ENCODE measurements at places on chromosomes 5 and 9. TPM values are rescaled to one million over a fixed set of nuclear protein-coding genes. Genes with fewer than 3 reads are reported as not detected.
A peak's percentile ranks its signal among the peaks of the same experiment; 100 is the strongest.

SYK gene
- 0.44 TPM for total RNA-seq

CLIC3 gene
- total RNA-seq = 0.43 TPM

PCDHA3 gene
- total RNA-seq = not detected

NXNL2 gene
- not detected for total RNA-seq

NR2F1-AS1 gene
- total RNA-seq = 0.93 TPM

ZNF879 gene
- 2.8 TPM for total RNA-seq

CARD9 gene
- 1.2 TPM for total RNA-seq

CYSRT1 gene
- total RNA-seq = 1.0 TPM

MAMDC2 gene
- not detected for total RNA-seq

PAEP gene
- total RNA-seq = not detected

KIF27 gene
- 5.4 TPM for total RNA-seq

GRCh38 chr5:60207040-60207439 lies 313.5 kb upstream of the PDE4D start:
- no peak overlapping the region for H3K4me3 ChIP-seq
- DNase-seq = no peak
- H3K27ac ChIP-seq = no peak overlapping the region

GRCh38 chr9:121294151-121294743 lies 26.3 kb downstream of the GSN start:
- H3K27me3 ChIP-seq = peaks cover 13% of the 10 kb centered on the region
- no peak for DNase-seq
- H3K4me1 ChIP-seq = peaks cover 7% of the 10 kb centered on the region

DNA sequence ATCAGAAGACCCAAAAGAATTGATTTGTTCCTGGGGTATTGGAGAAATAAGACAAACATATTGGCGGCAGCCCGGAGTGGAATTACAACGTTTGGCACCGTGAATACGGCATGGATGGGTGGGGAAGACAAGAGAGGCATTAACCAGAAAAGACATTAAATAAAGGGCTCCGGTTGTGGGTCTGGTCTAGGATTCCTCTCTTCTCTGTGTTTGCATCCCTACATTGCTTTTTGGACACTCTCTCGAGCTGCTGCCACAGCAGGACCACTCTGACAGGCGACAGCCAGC lies 138.7 kb upstream of the PALM2AKAP2 start:
- no peak overlapping the region for H3K4me3 ChIP-seq
- H3K36me3 ChIP-seq = no peaks in the 10 kb centered on the region
- H3K4me1 ChIP-seq = peaks cover 3% of the 10 kb centered on the region
- H3K27ac ChIP-seq = no peak overlapping the region

GRCh38 chr5:60972231-60972630 lies 27.2 kb downstream of the NDUFAF2 start:
- H3K27me3 ChIP-seq = no peaks in the 10 kb centered on the region
- H3K4me3 ChIP-seq = no peak overlapping the region
- H3K4me1 ChIP-seq = peaks cover 30% of the 10 kb centered on the region
- peaks cover 57% of the 10 kb centered on the region for H3K36me3 ChIP-seq
- peak overlapping the region; percentile 53 for H3K27ac ChIP-seq

DNA sequence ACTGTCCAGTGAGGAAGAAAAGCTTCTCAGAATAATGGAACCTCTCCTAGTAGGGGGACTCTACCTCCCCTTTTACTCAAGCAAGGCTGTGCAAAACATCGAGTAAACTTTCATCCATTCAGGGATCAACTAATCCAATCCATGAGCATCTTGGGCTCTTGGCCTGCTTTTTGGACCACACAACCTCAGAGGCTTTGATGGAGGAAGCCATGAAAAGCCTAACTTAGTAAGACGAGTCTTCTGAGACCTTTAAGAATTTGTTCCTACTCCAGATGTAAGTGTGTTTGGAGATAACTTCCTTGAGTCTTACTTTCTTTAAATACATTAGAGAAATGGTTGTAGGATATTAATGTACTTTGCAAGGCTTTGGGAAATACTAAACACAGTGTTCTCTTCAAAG lies 49.1 kb downstream of the MARCHF3 start:
- H3K36me3 ChIP-seq = peaks cover 2% of the 10 kb centered on the region
- no peak overlapping the region for H3K4me3 ChIP-seq
- H3K27ac ChIP-seq = no peak overlapping the region
- peaks cover 20% of the 10 kb centered on the region for H3K4me1 ChIP-seq
- no peaks in the 10 kb centered on the region for H3K27me3 ChIP-seq

- H3K36me3 ChIP-seq = peaks cover 22% of the 10 kb centered on the region
- no peak for DNase-seq
- H3K4me3 ChIP-seq = no peak overlapping the region
- peaks cover 28% of the 10 kb centered on the region for H3K4me1 ChIP-seq
Measured at GRCh38 chr9:37149666-37150308, 29.4 kb downstream of the ZCCHC7 start.

DNA sequence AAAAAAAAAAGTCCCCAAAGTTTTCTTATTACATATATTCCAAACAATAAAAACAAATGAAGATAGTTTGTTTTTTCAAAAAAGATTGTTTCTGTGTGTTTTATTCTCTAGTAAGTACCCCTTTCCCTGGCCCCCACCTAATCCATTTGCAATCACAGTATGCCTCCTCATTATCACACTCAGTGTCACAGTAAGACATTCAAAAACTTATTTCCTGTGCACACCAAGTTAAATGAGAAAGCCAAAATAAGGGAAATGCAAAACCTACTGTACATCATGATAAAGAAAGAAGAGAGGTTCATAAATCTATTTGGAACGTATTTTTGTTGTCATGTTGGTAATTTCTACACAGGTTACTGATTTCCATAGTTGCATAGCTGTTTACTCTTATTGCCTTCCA lies 62.3 kb downstream of the ST8SIA4 start:
- H3K27ac ChIP-seq = peak overlapping the region; percentile 100
- peaks cover 15% of the 10 kb centered on the region for H3K36me3 ChIP-seq

GRCh38 chr9:75798505-75798904 lies 92.0 kb upstream of the PCSK5 start:
- no peaks in the 10 kb centered on the region for H3K36me3 ChIP-seq
- H3K27me3 ChIP-seq = peaks cover 12% of the 10 kb centered on the region
- H3K4me1 ChIP-seq = no peaks in the 10 kb centered on the region

DNA sequence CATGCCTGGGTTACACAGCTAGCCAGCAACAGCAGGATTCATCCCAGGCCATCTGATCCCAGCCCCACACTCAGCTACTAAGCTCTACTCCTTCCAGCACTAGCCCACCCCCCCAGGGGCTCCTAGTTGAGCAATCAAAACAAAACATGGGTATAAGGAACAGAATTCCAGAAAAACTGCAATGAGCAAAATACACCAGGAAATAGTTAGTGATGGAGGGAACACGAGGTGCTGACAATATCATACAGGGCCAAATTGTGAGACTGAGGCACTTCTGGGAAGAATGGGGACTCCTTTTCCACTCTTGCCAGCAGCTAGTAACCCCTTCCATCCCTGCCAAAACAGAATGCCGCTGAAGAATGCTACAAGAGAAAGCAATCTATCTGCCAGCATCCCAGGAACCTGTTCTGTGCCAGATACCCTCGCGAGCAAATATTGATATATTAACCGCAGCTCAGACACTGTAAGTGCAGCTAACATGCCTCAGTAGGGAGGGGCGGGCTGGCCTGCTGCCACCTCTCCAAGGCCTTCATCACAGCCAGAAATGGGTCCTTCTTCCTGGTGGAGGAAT lies 161.4 kb downstream of the SLIT3 start:
- H3K4me3 ChIP-seq = no peak overlapping the region
- no peaks in the 10 kb centered on the region for H3K36me3 ChIP-seq
- H3K27me3 ChIP-seq = no peaks in the 10 kb centered on the region
- H3K4me1 ChIP-seq = no peaks in the 10 kb centered on the region
- no peak for DNase-seq

DNA sequence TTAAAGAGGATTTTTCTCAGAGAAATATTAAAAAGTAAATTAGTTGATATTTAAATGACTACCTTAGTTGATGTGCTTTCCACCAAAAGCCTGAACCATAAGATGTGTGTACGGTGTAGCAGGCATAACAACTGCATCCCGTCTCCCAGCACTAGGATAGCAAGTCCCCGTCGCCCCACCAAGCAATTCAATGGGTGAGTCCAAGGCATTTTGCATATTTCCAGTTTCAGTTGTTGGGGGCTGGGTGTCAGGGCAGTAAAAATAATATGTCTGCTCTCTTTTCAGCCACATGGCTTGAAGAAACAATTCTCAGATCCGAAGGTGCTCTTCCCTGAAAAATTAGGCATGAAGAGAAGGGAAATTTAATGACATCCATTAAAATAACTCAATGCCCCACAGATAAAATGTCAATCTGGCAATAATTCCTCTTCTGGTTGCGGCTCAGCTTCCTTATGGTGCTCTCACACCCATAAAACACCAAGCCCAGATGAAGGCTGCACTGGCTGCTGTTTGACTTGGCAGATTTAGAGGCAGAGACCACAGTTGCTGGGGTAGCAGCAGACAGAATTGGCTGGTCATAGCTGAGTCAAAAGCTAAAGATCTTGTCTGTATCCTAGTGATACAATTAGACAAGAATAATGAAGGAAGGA lies 124.4 kb upstream of the ADCY2 start:
- H3K4me3 ChIP-seq = no peak overlapping the region
- peaks cover 7% of the 10 kb centered on the region for H3K27me3 ChIP-seq
- H3K27ac ChIP-seq = no peak overlapping the region
- H3K36me3 ChIP-seq = no peaks in the 10 kb centered on the region

GRCh38 chr9:111433082-111433481 lies 51.1 kb downstream of the ECPAS start:
- H3K27ac ChIP-seq = no peak overlapping the region
- no peak overlapping the region for H3K4me3 ChIP-seq
- no peaks in the 10 kb centered on the region for H3K4me1 ChIP-seq
- peaks cover 2% of the 10 kb centered on the region for H3K36me3 ChIP-seq
- DNase-seq = no peak

DNA sequence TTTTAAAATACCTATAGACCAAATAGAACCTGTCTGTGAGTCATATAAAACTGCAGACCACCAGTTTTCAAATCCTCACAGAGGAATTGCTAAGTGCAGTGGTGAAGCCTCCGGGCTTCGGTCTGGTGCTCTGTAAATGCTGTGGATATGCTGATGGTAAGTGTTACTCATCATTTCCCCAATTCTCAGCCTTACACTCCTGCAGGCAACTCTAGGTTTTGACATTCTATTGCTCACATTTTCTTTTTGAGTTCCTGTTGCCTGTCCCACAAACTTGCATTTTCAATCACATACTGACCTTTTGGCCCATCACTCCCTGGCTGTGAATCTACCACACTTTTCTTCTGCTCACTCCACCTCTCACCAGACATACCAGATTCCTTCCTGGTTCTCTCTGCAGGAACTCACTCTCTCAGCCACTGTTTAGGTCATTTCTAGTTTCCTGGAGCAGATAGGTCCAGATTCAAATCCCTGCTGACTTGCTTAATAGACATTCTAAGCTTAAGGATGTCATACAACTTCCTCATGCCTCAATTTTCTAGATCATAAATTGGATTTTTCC lies 192.9 kb downstream of the RAB3C start:
- no peaks in the 10 kb centered on the region for H3K36me3 ChIP-seq
- peak overlapping the region; percentile 0 for H3K4me3 ChIP-seq
- H3K27ac ChIP-seq = no peak overlapping the region
- peaks cover 20% of the 10 kb centered on the region for H3K4me1 ChIP-seq
- H3K27me3 ChIP-seq = peaks cover 40% of the 10 kb centered on the region

GRCh38 chr9:93345643-93346230 lies 105.7 kb upstream of the FAM120A start:
- H3K27ac ChIP-seq = no peak overlapping the region
- H3K36me3 ChIP-seq = peaks cover 3% of the 10 kb centered on the region
- H3K4me3 ChIP-seq = peak overlapping the region; percentile 84
- peaks cover 6% of the 10 kb centered on the region for H3K4me1 ChIP-seq

GRCh38 chr5:78747705-78748359 lies 99.3 kb upstream of the LHFPL2 start:
- H3K27me3 ChIP-seq = peaks cover 23% of the 10 kb centered on the region
- H3K4me3 ChIP-seq = no peak overlapping the region
- H3K27ac ChIP-seq = no peak overlapping the region
- H3K4me1 ChIP-seq = no peaks in the 10 kb centered on the region
- no peak for DNase-seq

DNA sequence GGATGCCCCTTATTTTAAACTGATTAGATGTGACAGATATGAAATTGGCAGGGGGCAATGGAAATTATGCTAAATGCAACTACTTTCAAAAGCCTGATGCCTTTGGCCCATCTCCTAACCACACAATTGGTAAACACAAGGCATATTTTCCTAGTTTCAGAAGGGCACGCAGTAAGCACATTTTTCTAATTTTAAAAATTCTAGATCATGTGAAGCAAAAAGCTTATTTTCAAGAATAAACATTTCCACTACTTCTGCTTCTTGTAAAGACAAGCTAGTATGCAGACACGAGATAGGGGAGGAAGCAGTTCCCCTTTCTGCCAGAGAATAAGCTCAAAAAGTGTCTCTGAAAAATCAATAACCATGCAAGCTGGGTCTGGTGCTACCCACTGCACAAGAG lies 67.7 kb downstream of the ABCA1 start:
- no peaks in the 10 kb centered on the region for H3K27me3 ChIP-seq
- no peak for DNase-seq
- no peaks in the 10 kb centered on the region for H3K36me3 ChIP-seq
- H3K27ac ChIP-seq = no peak overlapping the region
- no peaks in the 10 kb centered on the region for H3K4me1 ChIP-seq
- H3K4me3 ChIP-seq = no peak overlapping the region

GRCh38 chr9:132066057-132066456 lies 13.6 kb downstream of the MED27 start:
- peaks cover 1% of the 10 kb centered on the region for H3K36me3 ChIP-seq
- H3K27me3 ChIP-seq = no peaks in the 10 kb centered on the region
- peaks cover 11% of the 10 kb centered on the region for H3K4me1 ChIP-seq
- no peak for DNase-seq

Measured in activated T-cell treated with anti-CD3 and anti-CD28 coated beads, Interleukin-2, amount 50 U/mL, for 72 hours (primary cell).